Activated naive CD4-positive, alpha-beta T cell treated with Interleukin-2 at 50 U/mL for 16 hours (primary cell): ENCODE measurements at places on chromosomes 3 and 15.

GRCh38 chr15:67025719-67026609 lies 39.4 kb upstream of the SMAD3 start:
- no peak for DNase-seq

DNA sequence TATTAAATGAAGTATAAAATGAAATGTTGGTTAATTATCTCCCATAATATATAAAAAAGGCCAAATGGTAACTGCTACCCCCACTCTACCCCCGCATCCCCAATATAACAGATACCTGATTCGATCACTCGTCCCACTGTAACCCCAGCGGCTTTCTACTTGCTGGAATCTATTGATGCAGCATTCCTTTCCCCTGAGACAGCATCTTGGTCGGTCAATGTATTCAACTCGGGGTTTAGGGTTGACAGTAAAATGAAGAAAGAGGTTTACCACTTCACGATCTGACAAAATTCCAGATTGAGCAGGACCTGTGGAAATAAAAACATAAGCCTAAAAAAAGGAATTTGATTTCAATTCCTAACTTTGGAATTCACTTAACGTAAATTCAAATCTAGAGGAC lies 18.6 kb upstream of the C15orf40 start:
- no peak for DNase-seq

DNA sequence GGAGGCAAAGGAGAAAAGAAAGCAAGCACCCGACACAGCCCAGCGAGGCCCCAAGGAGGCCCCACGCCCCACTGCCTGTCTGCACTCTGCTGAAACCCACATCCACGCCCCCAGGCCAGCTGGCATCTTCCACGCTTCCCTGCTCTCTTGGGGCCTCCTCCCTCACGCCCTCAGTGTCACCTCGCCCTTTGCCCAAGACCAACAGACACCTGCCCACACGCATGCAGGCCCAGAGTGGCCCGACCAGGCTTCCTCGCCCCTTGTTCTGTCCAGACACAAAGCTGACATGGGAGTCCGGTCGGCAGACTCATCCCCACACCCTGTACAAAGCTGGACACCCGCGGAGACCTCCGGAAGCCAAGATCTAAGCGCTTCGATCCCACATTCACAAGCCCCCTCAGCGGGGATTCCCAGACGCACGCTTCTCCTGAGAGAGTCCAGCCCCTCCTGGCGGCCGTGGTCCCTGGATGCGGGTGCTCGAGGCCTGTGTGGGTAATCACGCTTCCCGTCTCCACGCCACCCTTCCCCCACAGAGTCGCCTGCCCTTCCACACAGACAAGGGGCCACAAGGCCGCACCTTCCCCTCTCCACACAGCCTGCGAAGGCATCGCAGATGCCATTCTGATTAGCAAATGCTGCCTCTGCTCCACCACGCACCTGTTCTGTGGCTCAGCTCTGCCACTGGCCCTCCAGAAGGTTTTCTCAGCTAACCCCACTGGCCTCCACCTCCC lies 176.6 kb downstream of the XXYLT1 start:
- no peak for DNase-seq

DNA sequence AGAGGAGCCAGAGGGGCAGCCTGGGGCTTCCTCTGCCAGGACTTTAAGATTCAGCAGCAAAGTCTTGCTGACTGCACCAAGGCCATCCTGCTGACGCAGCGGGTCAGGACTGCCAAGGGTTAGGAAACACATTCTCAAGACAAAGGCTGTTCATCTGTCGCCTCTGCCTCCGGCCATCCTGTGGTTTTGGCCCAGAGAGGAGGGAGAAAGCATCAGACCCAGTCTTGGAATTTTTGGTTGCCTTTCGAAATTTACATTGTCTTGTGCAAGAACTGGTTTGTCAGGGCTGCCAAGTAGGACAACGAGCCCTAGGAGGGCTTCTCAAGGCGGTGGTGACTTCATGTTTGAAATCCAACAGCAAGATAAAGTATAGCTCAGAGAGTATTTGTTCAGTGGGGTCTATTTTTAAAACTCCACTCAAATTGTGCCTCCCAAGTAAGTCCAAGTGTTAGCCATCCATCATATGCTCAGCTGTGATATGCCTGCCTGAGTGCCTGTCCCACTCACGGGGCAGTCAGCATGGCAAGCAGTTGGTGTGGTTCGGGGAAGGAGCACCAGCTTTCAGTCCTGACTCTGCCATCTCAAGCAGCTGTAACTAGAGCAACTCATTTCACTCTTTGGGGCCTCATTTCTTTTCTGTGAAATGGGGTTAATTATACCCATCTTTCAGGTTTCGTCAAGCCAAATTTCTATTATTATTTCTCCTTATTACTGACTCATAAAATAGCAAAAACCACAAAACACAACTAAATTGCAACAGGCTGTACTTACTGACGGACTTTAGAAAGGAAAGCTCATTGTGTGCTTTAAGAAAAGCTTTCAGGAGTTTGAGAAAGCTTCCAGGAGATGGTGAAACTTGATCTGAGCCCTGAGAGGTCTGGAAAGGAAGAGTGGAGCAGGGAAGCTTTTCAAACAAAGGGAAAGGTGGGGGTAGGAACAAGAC lies 42.4 kb upstream of the RHO start:
- no peak for DNase-seq

DNA sequence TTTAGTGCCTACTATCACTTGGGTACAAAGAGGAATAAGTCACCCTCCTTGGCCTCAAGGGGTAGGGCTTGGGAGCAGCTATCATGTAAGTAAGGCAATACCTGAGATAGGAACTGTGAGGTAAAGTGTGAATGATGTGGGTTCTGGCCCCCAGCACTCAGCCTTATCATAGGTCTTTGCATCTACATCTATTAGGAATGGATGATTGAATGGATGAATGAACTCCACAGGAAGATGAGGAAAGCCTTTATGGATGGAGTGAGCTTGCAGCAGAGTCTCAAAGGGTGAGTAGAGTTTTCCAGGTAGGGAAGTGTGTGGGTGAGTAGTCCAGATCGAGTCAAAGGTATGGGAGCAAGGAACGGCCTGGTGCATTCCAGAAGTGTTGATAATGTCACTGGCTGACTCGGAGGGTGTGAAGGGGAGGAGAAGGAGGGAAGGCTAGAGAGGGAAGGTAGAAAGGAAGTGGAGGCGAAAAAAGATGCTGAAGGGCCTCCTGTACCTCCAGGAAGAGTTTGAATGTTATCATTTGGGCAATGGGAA lies 13.1 kb upstream of the ABHD2 start:
- DNase-seq, result no peak

DNA sequence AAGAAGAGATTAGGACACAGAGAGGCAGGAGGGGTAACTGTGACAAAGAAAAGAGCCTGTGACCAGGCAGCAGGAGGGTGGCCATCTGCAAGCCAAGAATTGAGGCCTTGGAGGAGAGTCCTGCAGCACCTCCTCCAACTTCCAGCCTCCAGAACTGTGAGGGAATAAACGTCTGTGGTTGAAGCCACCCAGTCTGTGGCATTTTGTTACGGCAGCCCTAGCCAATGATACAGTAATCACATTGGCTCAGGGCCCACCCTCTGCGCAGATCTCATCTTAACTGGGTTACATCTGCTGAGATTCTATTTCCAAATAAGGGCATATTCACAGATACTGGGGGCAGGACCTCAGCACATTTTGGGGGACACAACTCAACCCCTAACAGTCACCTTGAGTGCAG lies 11.3 kb downstream of the SELENOS start:
- DNase-seq, result no peak

- no peak for DNase-seq
Measured at GRCh38 chr3:94961423-94962100, 898.7 kb downstream of the NSUN3 start.

DNA sequence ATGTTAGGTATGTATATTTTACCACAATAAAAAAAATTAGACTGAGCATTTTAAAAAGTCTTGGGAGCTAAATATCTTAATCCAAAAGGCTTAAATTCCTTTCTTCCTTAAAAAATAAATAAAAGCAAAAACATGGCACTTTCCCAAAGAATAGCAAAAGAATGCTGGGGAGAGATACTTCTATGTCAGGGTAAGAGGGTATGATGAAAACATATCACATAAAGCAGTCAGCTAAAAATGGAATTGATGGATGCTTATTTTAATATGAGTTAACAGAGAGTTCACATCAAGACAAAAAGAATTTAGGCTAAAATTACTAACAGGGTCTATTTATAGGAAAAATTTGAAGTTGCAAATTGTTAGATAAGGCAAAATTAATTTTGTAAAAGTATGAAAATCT lies 141.0 kb downstream of the MYLK start:
- no peak for DNase-seq
